ENCODE measurements at places on chromosomes 6 and 20.

- DNase-seq: no peak
Measured at GRCh38 chr20:59354460-59354859, 54.0 kb downstream of the EDN3 start.

DNA sequence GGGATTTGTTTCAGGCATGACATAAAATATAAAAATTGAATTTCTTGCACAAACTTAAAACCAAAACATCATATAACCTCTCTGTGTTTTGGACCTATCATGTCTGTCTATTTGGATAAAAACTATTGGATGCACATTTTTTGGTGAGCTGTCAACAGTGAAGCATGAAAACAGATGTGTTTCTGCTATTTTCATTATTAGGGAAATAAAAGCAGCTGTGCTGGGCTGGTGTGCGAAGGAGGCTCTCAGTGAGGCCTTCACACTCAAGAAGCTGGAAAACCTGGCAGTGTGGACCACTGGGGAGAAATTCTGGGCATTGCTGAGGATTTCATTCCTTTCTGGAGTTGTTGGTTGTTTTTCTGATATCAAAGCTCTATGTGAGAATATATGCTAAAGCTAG lies 395.3 kb downstream of the GJA1 start:
- DNase-seq: no peak

GRCh38 chr6:104754788-104755409 lies 104.8 kb downstream of the HACE1 start:
- DNase-seq: no peak

- DNase-seq: no peak
Measured at GRCh38 chr6:166346965-166347364, 4.6 kb upstream of the SFT2D1 start.

GRCh38 chr6:91697010-91697695 lies 1110.3 kb upstream of the MAP3K7 start:
- DNase-seq: no peak

DNA sequence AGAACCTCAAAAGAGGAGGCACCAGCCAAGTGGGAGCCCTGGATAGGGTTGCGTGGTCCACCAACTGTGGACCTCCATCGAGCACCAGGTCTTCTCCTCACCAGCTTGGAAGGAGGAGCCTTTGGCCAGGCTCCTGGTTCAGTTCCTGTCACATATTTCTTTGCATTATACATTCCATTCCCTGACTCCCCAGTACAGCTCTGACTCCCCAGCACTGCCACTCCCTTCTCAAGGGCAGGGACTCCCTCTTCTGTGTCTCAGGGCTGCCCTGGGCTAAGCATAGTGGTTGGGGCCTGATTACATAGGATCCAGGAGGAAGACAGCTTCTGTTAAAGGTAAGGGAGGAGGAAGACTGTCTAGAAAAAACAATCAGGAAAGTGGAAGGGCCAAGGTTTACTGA lies 91.1 kb downstream of the MRPL14 start:
- no peak for DNase-seq

DNA sequence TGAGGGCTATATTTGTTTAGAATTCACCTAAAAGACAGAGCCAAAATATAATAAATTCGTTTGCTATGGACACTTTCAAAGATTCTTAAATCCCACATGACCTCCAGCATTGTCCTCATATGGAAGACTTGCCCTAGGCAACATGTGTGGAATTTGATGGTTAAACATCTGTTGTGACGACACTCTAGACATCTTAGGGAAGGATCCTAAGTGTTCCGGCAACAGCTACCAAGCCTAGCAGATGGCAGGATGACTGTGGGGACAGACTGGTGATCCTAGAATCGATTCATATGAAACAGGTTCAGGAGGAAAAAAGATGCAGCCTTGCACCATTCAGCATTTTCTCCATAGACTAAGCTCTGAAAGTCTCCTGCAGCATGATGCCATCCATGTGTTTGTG lies 77.6 kb upstream of the BACH2 start:
- DNase-seq: no peak

- peak; percentile 31 for DNase-seq
Measured at GRCh38 chr6:87155842-87156815, 764 bp downstream of the ZNF292 start.

GRCh38 chr6:73152556-73152955 lies 72.7 kb downstream of the KHDC1L start:
- DNase-seq: no peak

- DNase-seq: no peak
Measured at GRCh38 chr6:17519120-17519519, 81.0 kb upstream of the FAM8A1 start.

GRCh38 chr6:110448846-110449540 lies 27.4 kb downstream of the SLC22A16 start:
- DNase-seq: no peak

- no peak for DNase-seq
Measured at GRCh38 chr6:89536231-89536630, 102.3 kb downstream of the LYRM2 start.

GRCh38 chr6:101397199-101397598 lies 3.7 kb downstream of the GRIK2 start:
- DNase-seq: no peak

DNA sequence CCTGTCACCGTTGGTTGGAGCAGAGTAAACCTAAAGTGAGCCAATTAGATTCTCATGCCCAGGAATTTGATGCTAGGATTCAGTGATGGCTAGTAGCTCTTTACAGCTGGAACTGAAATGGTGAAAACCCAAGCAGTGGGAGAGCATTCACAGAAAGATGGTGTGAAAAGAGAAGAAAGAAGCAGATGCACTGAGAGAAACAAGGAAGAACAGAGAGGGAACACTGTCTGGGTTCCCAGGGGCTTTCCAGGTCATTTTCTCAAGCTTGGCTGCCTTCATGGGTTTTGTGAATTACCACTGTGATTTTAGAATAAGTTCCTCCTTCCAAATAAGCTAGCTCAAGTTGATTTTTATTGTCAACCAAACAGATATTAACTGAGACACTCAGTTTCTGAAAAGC lies 104.1 kb upstream of the AKIRIN2 start:
- no peak for DNase-seq

DNA sequence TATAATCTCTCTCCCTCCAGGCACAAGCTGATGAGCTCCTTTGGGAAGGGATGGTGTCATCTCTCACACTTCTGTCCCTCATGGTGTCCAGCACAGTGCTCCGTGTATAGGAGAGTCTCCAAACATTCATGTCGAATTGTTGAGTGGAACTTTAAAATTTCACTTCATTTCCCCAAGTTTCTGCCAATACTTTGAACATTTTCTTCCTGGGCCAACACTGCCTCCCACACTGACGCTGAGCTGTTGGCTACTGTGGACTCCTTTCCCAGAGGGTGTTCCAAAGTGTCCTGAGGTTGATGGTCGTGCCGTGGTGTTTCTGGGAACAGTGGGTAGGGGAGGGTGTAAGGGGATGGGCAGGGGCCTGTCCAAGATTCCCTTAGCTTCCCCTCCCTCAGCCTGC lies 122.7 kb downstream of the TIAM2 start:
- DNase-seq: no peak

DNA sequence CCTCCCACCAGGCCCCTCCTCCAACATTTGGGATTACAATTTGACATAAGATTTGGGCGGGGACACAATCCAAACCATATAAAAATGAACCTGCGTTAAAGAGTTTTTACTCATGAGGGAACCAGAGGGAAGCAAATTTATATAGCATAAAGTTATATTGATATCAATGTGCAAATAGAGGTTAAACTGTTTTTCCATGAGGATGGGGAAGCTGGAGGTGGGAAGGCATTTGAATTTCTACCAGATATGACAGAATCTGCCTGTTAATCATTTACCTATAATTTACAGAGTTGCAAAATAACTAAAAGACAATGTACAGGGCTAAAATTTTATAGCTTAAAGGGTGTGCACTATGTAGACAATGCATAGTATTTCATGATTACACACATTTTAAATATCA lies 322.0 kb upstream of the FKBP1C start:
- DNase-seq: no peak

- DNase-seq: no peak
Measured at GRCh38 chr6:1190366-1190765, 121.5 kb upstream of the FOXQ1 start.

GRCh38 chr6:149821492-149821891 lies 42.7 kb downstream of the LRP11 start:
- DNase-seq: no peak

DNA sequence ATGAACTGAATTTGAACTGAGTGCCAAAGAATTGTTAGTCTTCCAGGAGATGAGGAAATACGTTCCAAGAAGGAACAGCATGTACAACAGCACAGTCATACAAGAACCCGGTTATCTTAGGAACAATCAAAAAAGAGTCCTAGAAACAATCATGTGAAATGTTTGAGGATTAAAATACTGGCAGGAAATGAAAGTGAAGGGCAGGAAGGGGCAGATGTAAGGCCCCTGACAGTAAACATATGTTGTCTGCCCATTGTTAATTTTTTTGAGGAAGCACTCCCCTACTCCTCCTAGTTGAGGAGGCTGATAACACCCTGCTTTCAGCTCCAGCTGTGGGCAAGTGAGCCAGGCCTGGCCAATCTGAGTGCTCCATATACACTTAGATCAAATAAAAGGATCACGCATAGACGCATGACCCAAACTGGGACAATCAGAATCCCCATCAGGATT lies 220.9 kb downstream of the HACE1 start:
- no peak for DNase-seq

DNA sequence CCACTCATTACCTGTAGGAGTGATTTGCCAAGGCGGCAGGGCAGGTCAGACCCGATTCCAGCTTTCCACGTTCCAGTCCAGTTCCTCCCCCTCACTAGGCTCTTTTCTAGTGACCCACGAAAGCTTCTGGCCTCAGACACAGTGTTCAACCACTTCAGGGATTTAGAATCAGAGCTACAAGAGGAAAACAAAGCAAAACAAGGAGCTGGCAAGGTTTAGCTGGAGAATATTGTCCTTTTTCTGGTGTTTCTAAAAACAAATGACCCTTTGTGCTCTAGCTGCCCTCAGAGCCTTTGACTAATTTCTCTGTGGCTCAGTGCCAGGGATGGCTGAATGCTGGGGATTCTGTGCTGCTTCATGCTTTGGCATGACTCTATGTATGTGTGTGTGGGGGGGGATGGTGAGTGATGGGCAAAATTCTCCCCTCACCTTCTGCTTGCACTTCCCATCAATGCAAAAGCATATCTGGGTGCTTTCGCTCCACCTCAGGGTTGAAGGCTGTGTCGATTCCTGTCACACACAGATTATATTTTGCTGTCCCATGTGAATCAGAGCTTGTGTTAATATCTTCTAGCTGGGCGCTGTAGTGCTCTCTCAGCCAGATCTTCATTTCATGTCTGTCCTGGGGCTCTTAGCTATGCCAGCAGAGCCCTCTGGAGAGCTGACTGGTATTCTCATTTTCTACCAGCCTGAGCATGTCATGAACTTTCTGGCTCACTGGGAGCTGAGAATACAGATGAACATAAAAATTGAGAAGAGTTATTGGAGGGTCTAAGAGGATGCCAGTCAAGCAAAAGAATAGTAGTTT lies 19.3 kb upstream of the NEDD9 start:
- DNase-seq: no peak

- DNase-seq: no peak
Measured at GRCh38 chr20:62694868-62695267, 13.8 kb upstream of the NTSR1 start.

DNA sequence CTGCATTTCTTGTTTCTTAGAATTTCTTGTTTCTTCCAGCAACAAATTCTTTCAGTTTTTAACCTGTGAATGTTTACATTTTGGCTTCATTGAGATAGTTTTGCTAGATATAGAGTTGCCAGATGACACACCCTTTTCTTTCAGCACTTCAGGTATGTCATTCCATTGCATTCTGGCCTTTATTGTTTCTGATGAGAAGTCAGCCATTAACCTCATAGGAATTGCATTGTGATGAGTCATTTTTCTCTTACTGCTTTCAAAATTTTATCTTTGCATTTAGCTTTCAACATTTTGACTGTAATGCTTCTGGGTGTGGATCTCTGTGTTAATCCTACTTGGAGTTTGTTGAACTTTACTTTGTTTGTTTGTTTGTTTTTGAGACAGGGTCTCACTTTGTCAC lies 440.3 kb upstream of the HS3ST5 start:
- DNase-seq: no peak

- DNase-seq: no peak
Measured at GRCh38 chr6:96832780-96833179, 4.5 kb downstream of the GPR63 start.

DNA sequence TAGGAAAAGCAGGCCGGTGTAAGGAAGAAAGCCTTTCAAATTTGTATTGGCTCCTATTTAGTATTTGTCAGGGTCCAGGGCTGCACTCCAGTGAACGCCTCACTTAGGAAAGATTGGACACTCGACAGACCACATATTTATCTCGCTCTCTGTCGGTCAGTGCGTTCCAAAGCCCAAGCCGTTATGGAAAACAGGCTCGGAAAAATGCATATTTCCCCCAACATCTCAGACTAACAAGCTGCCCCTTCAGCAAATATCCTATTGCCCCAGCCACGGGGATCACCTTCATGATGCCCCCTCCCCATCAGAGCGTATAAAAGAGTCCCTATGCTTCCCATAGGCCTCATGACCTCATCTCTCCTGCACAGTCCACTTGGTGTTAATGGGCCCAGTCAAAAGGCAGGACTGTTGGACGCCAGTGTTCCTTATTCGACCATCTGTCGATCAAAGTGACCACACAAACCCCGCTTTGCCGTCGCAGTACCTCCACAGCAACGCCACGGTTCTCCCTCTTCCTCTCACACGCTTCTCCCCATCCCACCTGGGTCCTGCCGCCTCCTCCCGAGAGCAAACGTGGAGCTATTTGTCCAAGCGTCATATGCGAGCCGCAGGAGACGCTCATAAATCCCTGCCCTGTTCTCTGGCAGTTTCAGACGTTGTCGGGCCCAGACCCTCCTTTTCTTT lies 63.3 kb downstream of the NPEPL1 start:
- DNase-seq: no peak

DNA sequence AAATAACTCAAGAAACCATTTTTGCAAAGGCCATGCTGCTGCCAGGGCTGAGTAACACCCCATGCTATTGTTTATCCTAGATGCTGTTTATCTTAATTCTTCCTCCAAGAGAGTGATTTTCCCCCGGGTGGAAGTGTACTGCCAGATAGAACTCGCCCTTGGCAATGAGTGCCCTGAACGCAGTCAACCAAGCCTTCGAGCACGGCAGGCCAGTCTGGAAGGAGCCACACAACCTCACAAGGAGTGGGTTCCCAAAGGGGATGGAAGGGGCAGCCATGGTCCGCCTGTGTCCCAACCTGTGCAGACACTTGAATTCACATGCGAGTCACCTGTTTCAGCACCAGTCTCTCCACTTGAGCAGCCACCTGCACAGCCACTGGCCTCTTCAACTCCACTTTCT lies 31.9 kb downstream of the PNPLA1 start:
- peak; percentile 91 for DNase-seq

DNA sequence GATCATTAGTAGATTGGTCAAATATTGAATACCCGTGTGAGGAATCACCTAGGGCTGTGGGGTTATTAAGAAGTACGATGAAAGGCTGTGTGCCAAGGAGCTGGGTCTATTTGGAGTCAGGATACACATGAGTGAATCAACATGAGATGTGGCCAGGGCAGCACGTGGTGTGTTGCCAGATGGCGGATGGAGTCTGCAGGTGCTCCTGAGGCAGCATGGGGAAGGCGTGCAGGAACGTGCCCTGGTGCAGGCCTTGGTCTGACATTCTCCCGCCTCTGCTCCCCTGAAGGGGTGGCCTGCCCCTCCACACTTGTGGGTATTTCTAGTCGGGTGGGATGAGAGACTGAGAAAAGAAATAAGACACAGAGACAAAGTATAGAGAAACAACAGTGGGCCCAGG lies 39.0 kb upstream of the SLC22A1 start:
- DNase-seq: peak; percentile 35

All from DMS79 (cell line).